ENCODE measurements at places on chromosomes 2 and 18.

GRCh38 chr2:25187729-25188350, 19.5 kb upstream of the POMC start:
- no peak for DNase-seq

DNA sequence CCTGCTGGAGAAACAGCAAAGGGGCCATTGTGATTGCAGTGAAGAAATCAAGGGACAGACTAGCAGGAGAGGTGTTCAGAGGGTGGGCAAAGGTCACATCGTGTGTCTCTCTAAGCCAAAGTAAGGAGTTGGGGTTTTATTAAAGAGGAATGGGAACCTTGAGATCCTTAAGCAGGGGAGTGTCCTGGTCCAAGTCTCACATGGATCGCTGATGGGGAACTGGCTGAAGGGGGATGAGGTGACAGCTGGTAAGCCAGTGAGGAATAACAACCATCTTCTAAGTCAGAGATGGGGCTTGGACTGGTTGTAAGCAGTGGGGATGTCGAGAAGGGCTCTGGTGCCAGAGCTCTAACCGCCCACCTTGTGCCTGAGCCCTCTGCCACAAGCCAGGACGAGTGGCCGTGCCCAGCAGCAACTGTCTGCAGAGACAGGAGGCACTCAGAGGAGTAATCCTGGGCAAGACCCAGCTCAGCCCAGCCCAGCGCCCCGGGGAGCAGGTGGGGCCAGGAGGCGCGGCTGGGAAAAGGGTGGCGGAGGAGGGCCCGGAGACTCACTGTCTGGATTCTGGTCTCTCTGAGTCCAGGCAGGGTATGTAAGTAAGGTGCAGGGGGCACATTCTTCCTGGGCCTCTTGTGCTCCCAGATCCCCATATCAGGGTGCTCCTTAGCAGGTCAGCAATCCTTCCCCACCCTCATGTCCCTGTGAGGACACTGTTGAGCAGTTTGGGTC, 13.7 kb downstream of the WNT10A start:
- no peak for DNase-seq

DNA sequence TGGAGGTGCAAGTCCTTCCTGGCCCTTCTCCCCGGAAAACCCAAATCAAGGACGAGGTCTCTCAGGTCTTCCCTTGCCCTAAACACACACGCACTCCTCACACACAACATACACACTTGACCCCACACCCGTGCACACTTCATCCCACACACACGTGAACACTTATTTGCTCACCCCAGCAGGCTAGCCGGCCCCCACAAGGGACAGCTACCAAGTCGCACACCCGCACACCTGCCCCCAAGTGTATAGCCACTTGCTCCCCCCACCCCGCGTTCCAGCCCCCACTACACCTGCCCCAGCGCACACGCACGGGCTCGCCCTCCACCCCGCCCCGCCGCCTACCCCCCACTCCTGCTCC, 359 bp downstream of the TGFBRAP1 start:
- no peak for DNase-seq

DNA sequence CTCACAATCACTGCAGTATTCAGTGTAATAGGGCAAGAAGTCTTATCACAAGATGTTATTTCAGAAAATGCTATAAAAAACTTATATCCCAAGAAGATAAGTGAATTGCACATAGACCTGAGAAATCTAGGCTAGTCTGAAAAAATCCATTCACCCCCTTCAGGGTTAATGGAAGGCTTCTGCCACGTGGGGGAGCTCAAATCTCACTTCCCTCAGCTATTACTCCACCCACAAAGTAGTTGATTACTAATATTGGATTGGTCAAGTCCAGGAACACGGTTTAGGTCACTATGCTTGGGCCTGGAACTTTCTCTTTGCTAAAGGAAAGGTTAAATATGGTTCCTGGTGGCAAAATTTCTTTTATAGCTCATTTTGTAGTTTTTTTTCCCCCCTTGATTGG, 51.2 kb upstream of the ADAM23 start:
- peak; percentile 1 for DNase-seq

GRCh38 chr2:218002143-218002844, 501 bp downstream of the TNS1 start:
- DNase-seq: no peak

DNA sequence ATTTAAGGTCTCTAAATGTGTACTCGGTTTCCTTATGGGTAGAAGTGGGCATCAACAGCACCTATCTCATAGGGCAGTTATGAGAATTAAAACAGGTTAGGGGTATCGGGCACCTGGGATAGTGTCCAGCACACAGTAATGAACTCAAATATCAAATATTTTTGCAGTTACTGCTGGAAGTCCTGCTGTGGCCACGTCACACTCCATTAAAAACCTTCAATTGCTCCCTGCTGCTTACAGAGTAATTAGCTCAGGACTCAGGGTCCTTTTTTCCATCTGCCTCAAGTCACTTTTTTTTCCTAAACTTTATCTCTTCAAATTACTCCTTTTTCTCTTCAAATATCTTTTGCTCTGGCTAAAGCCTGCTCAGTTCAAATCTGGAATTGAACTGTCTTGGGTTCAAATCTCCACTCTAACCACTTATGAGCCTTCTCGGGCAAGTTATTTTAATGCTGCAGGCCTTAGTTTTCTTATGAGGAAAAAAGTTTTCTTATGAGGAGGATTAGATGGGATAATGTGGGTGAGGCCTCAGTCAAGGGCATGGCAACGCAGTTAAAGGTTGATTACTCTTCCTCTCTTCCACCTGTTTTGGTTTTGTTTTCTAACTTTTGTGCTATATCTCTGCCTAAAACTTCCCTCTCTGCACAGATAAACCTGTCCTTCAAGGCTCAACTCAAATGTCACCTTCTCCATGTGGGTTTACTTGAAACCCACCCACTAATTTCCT, 36.6 kb downstream of the SPRED2 start:
- no peak for DNase-seq

DNA sequence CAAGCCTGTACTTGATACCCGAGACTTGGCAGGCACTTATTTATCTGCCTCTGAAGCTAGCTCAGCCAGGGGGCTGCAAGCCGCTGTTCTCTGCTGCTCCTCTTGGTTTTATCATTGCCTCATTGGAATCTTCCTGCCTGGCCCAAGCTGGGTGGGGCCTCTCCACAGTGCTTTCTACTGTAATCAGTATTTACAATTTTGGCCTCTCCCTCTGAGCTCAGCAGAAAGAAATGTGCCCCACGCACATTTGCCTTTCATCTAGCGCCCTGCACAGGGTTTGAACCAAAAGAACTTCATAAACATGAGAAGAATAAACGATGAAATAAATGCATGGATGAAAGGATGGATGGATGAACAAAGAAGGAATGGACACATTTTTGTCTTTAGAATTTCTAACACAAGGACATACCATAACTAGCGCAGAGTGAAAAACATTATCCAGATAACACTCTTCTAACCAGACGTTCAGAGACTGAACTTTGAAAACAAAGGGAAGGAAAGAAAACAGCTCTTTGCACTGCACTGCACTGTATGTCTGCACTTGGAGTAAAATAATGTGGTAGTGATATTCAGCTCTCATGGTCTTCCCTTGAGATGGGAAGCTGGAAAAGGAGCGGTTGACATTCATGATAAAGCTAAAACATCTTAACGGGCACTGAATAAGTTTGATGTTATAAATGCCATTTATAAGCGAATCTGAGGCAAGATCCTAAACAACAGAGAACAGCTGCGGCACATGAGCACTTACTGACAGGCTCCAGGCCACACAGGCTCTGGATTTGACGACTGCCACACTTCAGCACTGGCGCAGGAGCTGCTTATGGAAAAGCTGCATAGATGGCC, 86.8 kb upstream of the SP3 start:
- DNase-seq: no peak

DNA sequence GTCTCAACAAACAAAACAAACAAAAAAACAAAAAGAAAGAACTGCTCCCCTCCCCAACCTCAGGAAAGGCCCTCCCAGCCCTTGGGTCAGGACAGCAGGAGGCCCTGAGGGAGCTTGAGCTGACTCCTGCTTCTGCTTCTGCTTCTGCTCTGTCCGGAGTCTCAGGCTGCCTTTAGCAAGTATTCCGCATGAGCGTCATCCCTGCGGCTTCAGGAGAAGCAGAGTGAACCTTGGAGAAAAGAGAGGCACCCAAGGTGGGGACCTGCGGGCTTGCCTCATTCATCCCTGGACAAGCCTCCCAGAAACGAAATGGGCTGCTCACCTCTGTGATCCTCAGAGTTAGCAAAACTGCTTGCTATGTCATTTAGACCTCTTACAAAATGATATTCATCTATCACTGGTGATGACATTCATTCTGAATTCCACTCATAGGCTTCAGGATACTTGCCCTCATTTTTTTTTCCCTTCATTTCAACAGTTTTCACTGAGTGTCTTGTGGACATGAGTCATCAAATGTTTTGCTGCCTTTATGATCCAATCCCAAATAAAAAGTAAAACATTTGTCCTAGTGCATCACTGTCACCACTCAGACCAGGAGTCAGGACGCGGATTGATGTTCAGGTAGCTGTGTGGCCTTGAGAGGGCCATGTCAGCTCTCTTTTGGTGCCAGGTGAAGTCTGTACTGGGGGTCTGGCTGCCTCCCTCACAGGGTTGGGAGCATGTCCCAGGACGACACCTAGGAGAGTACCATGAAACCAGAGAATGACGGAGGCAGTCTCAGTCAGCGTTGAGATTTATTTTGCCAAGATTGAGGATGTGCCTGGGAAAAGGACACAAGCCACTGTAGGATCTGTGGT, 51.7 kb downstream of the IMPA2 start:
- DNase-seq: no peak

GRCh38 chr2:28869494-28870145, 489 bp downstream of the TRMT61B start:
- DNase-seq: no peak
